ENCODE measurements at places on chromosomes 5 and 9. TPM values are rescaled to one million over a fixed set of nuclear protein-coding genes. Genes with fewer than 3 reads are reported as not detected.

The CNTNAP3B gene
- 0.97 TPM for total RNA-seq

DNA sequence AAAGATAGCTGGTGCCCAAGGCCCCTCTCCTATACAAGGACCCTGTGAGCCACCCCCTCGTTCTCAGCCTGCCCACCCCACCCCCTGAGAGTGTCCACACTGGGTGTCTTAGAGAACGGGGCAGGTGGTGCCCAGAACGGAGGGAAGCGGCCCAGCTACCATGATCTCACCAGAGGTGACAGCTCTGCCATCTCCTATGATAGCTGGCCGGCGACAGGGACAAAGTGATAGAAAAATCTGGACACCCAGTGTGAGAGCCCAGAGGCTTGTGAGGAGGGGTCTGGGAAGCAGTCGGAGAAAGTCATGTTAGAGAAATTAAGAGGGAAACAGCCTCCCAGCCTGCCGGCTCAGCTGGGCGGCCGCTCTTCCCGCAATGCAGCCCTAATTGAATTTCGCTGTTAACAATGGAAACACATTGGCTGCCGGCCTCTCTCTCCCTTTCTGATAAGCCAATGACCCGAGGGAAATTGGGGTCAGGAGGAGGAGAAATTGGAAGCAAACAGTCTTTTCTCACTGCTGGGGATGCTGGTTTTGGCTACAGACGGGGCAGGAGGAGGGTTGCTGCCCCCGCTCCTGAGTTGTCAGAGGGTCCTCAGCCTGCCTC, 32.3 kb downstream of the HK3 start:
- DNase-seq: no peak

DNA sequence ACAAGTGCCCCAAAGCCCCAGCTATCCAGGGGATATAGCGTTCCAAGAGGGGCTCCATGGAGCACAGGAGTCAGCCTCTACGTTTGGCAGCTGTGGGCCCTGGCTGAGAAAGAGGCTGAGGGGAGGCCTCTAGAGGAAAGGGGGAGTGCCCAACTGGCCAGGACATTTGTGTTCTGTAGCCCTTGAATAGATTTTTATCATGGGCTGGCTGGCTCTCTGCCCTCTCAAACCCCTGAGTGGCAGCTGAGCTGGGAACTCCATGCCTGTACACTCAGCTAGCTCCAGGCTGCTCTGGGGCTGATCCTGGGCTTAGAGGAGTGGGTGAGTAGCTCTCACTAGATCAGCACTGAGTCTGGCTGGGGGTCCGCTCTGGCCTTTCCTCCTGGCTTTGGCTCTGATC, 285.0 kb downstream of the ZSWIM6 start:
- no peak for DNase-seq

GRCh38 chr5:2399804-2400203, 351.7 kb downstream of the IRX2 start:
- DNase-seq: no peak

- DNase-seq: no peak
Observed at GRCh38 chr5:142235050-142235797, 89.6 kb downstream of the SPRY4 start.

GRCh38 chr9:118331622-118332045, 627.4 kb downstream of the TLR4 start:
- peak; percentile 29 for DNase-seq
